ENCODE measurements at places on chromosomes 4 and X.

DNA sequence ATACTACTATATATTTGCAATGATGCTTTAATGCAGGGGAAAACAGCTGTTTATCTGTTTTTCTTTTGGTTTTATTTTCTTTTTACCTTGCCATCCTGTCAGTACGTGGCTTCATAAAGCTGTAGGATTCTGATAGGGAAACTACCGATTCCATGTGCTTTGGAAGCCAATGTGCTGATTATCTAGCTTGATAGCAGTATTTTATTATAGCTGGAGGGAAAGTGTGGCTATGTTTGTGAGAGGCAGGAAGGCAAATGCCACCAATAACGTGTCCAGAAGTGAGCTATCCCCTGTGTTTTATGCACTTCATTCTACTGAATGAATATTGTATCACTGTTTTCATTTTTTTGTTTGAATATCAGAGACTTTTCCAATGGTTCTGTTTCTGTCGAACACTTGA lies 43.7 kb downstream of the IL15 start:
- no peak for DNase-seq

- no peak for DNase-seq
Measured at GRCh38 chr4:15405018-15405417, 22.8 kb upstream of the C1QTNF7 start.

- DNase-seq: no peak
Measured at GRCh38 chr4:124053872-124054538, 657.4 kb downstream of the SPRY1 start.

- DNase-seq: no peak
Measured at GRCh38 chrX:119007189-119007770, 32.9 kb downstream of the LONRF3 start.

- no peak for DNase-seq
Measured at GRCh38 chr4:169071747-169072146, 61.7 kb upstream of the CBR4 start.

DNA sequence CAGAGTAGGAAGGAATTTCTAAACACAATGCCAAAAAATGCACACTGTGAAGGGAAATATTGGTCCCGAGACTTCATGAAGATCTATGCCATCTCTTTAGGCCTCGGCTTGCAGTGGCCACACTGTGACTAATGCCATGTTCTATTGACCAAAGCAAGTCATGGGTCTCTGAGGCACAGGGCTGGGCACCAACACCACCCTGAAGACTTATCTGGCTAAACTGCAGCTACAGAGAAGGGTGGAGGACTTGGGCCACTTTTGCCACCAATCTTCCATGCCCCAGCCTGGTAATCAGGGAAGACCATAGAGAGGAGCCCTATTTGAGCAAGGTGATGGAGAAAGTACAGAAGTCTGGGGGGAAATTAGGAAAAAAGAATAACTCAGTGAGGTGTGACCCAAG lies 42.1 kb downstream of the HMX1 start:
- no peak for DNase-seq

- DNase-seq: no peak
Measured at GRCh38 chr4:143986180-143986579, 33.0 kb downstream of the GYPB start.

DNA sequence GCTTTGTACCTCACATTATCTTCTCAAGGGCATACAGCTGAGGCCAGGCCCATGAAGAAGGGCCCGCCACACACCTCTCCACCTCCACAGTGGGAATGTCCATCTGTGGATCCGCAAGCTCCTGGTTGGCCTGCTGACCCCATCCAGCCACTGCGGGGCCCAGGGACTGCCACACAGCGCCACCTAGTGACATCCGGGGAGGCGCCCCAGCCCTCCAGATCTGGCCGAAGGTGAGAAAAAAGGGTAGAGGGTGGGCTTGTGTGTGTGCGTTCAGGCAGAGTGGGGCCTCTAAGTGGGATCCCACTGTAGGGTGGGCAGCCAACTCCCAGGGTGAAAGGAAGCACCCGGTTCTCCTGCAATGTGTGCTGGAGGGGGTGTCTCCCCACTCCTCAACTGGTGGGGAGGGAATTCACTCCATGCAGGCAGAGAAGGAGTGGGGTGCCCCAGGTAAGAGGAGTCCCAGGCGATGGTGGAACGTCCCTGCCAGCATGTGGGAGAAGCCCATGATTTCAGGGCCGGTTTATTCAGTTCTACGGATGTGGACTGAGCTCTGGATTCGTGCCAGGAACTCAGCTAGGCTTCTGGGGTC lies 117.3 kb downstream of the ENPP6 start:
- DNase-seq: no peak

- no peak for DNase-seq
Measured at GRCh38 chr4:80713409-80713808, 317.1 kb upstream of the BMP3 start.

DNA sequence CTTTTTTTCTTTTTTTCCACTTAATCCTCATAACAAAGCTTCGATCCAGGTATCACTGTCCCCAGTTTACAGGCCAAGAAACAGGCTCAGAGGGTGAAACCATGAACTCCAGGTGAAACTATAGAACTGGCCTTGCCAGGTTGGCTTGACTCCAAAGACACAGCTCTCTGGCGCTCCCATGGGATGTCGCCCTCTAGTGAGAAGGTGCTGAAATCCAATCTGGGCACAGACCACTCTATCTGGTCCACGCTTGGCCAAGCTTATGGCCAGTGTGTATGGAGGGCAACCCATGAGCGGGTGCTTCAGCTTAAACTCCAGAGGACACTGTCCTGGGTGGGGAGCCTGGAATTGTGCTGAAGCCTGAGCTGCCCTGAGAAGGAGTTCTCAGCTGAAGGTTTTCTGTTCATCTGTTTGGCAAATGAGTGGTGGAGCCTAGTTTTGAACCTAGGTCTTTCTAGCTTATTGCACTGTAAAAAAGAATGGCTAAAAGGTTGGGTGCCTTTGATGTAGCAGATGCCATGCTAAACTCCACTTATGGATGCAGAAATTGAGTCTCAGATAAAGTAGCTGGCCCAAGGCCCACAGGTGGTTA lies 70.5 kb downstream of the SEL1L3 start:
- DNase-seq: no peak

DNA sequence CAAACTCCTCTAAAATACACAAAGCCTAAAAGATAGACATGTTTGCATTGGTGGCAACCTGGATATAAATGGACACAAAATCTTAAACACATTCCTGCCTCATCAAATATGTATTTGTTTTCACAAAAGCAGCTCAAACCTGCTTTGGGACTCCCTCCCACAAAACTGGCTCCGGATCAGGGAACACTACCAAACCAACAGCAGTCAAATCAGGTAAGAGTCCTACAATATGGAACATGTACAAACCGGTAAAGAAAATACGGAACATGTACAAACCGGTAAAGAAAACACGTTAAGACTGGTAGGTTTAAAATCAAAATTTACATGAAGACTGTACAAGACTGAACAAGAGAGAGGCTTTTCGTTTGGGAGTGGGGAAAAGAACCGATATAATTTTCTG lies 4.3 kb downstream of the AMTN start:
- no peak for DNase-seq

- no peak for DNase-seq
Measured at GRCh38 chr4:160877087-160877790, 1286.6 kb downstream of the FSTL5 start.

DNA sequence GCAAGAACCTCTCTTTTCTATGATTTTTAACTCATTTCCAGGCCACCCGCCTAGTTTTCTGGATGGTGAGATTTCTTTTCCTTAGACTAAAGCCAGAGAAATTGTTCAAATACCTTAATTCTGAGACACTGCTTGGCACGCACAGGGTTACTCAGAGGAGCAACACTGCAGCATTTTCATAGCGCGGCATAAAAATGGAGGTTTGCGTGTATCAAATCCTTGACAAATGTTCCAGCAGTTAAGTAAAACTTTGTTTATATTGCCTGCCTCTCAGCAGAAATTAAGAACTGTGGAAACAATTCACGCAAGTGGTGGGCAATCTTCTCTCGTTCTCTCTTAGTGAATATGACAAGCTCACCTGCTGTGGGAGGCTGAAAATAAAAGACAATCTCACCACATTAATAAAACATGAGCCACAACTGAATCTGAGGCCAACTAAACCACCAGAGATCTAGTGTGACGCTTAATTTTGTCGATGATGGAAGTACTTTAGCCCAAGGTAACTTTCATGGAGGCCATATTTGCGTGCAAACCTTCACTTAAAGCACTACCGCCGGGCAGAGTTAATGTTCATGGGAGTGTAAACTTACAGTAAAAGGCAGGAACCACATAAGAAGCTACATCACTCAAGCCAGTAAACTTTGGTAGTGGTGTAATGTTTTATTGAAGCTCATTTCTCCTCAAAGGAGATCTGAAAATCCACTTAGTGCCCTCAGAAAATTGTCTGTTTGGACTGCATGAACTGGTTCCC lies 894.8 kb upstream of the EPHA5 start:
- no peak for DNase-seq

GRCh38 chr4:169131556-169132208 lies 121.6 kb upstream of the CBR4 start:
- DNase-seq: no peak

- no peak for DNase-seq
Measured at GRCh38 chr4:107468812-107469211, 251.2 kb downstream of the PAPSS1 start.

DNA sequence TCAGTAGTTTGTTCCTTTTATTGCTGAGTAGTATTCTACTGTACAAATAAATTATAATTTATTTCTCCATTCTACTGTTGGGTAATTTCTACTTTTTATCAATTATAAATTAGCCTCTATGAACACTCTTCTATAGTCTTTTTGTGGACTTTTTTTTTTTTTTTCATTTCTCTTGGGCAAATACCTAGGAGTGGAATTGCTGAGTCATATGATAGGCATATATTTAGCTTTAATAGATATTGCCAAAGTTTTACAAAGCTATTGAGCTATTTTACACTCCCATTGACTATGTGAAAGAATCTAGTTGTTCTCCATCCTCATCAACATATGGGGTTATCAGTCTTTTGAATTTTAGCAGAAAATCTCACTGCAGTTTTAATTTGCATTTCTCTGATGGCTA lies 12.6 kb downstream of the NYX start:
- DNase-seq: no peak

GRCh38 chrX:34365471-34365870 lies 233.4 kb upstream of the FAM47A start:
- peak; percentile 16 for DNase-seq

- DNase-seq: peak; percentile 90
Measured at GRCh38 chr4:151195801-151196200, 81.2 kb upstream of the PRSS48 start.

GRCh38 chrX:123185721-123186120 lies 1.6 kb downstream of the GRIA3 start:
- DNase-seq: no peak

DNA sequence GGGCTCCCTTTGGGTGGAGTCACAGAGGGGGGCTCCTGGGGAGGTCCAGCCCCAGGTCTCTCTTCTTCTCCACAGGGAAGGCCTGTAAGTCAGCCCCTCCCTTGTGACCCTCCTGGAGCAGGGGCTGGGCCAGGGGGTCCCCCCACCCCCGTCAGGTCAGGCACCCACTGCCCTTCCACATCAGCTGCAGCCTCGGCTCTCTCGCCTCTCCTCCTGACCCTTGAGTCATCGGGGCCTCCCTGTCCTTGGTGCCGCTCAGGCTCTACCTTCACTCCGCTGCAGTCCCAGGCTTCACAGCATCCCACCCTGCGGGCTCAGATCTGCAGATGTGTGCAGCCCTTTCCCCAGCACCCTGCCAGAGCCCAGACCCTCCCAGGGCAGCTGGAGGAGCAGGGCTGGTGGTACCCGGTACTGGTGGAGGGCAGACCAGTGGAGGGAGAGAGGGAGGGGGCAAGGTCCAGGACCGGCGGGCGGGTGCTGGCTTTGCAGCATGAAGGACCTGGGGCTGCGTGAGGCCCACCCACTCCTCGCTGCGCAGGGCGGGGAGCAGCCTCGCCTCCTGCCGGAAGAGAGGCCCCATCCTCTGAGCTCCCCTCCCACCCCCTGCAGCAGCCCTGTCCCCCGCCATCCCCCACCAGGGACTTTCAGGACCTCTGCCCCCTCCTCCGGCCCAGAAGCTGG lies 117.1 kb downstream of the FAM53A start:
- no peak for DNase-seq

GRCh38 chrX:39975101-39975925 lies 122.4 kb downstream of the BCOR start:
- DNase-seq: no peak

DNA sequence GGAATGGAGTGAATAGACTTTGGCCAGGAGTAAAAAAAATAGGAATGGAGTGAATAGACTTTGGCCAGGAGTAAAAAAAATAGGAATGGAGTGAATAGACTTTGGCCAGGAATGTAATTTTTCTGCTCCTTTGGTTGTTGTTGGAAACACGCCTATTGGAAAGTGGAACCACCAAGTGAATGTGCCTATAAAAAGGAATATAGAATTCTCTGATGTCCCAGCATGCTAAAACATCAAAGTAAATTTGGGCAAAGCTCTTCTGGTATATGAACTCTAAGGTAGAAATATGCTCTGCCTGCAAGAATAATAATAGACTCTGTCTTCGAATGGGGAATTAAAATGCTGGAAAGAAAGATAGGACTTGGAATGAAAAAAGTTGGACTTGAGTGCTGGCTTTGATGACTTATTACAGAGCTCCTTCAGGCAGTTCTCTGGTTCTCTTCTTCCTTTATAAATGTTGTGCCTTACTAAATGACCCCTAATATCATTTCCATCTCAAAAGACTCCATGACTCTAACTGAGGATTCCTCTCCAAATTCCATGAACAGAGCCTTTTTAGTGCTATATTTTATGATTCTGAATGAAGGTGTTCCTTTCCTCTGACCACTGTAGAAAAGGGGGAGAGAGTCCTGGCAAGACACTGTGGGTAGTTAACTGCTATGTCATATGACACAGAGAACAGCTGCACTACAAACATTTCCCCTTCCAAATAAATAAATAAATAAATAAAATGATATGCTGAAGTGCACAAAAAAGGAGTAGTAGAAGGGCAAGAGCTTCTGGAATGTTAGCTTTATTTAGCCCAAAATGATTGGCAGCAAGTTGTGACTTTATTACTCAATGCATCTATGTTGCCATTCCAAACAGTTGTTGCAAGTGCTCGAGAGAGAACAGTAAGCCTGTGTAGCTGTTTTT lies 13.5 kb upstream of the GBA3 start:
- no peak for DNase-seq

- DNase-seq: peak; percentile 35
Measured at GRCh38 chrX:118807151-118808017, 16.2 kb upstream of the ZCCHC12 start.

GRCh38 chrX:38327775-38328081 lies 419 bp upstream of the RPGR start:
- DNase-seq: no peak

GRCh38 chr4:23324021-23324690 lies 565.7 kb downstream of the PPARGC1A start:
- peak; percentile 4 for DNase-seq

DNA sequence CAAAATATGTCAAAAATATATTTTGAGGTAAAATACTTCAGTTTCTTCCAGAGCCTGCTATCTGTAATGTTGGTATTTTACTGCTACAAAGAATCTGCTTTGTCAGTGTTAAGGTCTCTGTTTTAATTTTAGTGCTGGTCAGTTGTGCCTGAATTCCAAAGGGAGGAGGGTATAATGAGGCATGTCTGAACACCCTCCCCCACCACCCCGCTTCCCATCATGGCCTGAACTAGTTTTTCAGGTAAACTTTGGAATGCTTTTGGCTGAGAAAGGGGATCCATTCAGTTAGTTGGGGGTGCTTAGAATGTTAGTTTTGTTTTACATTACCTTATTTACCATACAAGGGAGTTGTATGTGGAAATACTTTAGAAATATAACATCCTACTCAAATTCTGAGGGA lies 158.5 kb downstream of the MID1IP1 start:
- DNase-seq: no peak

Data from kidney capillary endothelial cell (primary cell).